Adipocyte (in vitro differentiated cells): ENCODE measurements at places on chromosomes 1 and 21.
A peak's percentile ranks its signal among the peaks of the same experiment; 100 is the strongest.

DNA sequence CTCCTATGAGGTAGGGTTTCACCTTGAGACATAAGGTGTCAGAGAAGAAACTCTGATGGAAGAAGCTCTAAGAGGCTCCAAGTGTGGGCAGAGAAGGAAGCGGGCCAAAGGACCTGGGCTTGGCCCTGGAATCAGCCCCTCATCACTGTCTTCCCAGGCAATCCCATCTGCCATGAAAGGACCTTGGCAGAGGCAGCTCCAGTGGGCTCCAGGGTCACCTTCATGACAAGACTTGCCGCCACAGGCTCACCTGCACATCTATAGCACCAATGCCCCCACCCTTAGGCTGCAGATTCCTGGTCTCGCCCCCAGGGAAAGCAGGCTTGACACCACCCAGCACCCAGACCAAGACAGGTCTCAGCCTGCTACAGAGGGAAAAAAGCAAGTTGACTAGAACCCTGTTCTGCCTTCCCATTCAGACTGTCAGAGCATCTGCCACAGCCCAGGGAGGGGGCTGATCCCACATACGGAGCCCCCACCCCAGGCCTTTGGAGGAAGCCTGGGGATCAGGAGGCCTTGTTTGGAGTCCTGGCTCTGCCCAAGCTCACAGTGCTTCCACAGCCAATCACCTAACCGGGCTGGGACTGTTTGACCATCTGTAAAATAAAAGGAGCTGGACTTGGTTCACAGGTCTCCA lies 490 bp upstream of the FAM110D start:
- DNase-seq: no peak

DNA sequence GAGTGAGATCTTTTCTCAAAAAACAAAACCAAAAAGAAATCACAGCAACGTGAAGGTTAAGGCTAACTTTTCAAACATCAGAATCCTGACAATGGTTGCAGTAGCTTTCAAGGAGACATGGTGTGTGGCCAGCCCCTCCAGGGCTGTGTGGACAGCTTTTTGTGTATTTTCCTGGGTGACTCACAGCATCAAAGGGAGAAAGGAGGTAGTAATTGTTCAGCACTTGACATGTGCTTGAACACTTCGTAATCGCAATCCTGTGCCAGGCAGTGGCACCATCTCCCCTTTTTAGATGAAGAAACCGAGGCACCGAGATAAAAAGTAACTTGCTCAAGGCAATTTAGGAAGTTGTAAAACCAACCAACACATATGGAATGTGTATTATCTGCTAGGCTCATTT lies 10.3 kb downstream of the NBL1 start:
- no peak for DNase-seq

GRCh38 chr21:44510508-44511218 lies 29.3 kb downstream of the KRTAP10-1 start:
- peak; percentile 55 for DNase-seq

DNA sequence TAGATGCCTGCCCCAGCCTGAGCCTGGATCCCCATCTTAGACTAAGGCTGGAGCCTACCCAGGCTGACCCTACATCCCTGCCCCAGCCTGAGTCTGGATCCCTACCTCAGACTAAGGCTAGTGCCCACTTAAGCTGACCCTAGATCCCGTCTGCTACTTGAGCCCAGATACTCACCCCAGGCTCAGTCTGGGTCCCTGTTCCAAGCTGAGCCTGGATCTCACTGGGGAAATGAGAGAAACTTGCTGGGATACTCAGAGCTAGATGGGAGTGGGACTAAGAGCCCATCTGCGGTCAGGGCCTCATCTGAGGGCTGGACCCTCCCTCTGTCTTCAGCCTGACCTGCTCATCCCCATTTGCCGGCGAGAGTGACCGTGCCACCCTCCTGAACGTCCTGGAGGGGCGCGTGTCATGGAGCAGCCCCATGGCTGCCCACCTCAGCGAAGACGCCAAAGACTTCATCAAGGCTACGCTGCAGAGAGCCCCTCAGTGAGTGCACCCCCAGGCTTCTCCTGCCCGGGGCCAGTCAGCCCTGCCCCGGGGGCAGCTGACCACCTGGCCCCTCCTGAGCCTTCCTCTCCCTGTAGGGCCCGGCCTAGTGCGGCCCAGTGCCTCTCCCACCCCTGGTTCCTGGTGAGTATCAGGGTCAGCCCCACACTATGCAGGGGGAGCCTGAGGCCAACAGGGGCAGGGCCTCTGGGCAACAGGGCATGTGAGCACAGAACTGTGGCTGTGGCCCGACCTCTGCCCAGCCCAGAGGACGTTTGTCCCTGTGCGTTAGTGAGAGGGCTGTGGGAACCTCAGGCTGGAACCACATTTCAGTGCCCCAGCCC lies 36.8 kb downstream of the TRIM11 start:
- no peak for DNase-seq

- peak; percentile 85 for DNase-seq
These were observed 43.5 kb downstream of the ALPL start for GRCh38 chr1:21552715-21553114.

DNA sequence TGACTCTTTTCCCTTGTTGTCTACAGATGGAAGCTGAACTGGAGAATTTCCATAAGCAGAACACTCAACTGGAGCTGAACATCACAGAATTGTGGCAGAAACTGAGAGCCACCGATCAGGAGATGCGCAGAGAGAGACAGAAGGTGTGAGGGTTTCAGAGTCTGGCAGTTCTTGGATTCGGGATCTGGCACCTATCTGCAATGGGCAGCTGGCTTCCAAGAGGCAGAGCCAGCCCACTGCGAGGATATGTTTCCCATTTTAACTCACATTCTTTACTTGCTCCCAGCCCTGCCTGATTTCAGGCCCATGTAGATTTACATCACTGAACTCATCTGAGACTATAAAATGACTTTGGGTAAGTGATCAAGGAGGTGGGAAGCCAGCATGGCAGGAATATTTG lies 37.3 kb upstream of the TMEM125 start:
- no peak for DNase-seq

DNA sequence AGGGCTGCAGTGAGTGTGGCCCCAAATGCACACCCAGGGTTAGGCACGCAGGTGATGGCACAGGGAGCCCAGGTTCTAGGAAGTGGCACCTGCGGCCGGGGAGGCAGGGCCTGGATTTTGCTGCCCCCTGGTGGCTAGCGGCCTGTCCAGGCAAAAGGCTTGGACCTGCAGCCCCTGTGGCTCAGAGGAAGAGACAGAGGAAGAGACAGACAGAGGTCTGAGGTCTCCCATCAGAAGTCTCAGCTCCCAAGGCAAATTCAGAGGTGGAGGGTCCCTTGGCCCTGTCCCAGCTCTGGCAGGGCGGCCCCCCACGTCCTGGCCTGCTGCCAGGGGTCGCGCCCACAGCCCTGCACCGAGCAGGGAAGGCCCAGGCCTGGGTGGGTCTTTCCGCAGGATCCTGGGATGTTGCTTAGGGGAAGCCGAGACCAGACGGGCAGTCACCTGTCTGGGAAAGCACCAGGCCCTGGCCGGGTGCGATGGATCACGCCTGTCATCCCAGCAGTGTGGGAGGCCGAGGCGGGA lies 8.0 kb upstream of the TNFRSF14 start:
- DNase-seq: peak; percentile 87

DNA sequence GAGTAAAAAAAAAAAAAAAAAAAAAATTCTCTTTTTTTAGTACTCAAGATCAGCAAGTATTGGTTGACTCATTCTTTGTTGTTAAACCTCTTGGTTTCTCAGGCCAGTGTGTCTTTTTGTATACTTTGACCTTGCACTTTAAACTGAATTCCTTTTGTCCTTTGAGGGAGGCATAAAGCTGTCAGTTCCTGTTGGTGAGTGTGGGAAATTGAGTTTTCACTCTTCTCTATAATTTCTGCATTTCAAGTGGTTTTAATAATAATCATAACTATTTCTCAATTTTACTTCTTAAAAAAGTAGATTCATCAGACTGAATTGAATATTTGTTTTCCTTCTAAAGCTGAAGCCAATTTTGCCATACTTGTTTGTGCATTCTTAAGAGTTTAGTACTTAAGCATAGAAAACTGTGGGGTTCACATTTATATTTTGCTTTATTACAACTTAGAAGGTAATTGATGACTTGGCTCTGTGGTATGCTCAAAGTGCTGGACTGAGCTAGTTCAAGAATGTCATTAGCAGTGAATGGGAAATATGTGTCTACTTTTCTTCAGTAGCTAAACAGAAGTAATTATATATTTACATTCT lies 43.4 kb downstream of the ITSN1 start:
- peak; percentile 76 for DNase-seq

DNA sequence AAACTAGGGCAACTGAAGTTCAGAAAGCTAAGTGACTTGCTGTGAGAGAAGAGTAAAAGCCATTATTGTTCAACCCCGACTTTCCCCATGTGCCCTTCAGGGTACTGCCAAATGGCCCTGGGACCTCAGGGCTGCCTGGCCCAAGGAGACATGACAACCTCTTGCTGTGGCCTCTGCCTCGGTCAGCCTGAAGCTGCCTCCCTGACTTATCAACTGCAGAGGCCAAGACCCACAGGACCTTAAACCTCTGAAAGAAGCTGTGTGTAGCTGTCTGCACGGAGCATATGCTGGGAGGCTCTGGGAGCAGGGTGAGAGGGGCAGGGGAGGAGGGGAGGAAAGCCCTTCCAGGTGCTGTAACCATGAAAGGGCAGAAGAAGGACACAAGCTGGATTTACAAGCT lies 35.9 kb downstream of the HMGB4 start:
- no peak for DNase-seq

- DNase-seq: no peak
These were observed 35.3 kb downstream of the MTF2 start for GRCh38 chr1:93114391-93114790.

- DNase-seq: peak; percentile 62
These were observed 74.6 kb downstream of the RGL1 start for GRCh38 chr1:183879494-183879893.

- no peak for DNase-seq
These were observed 102.4 kb downstream of the PTGER3 start for GRCh38 chr1:70945251-70945650.

DNA sequence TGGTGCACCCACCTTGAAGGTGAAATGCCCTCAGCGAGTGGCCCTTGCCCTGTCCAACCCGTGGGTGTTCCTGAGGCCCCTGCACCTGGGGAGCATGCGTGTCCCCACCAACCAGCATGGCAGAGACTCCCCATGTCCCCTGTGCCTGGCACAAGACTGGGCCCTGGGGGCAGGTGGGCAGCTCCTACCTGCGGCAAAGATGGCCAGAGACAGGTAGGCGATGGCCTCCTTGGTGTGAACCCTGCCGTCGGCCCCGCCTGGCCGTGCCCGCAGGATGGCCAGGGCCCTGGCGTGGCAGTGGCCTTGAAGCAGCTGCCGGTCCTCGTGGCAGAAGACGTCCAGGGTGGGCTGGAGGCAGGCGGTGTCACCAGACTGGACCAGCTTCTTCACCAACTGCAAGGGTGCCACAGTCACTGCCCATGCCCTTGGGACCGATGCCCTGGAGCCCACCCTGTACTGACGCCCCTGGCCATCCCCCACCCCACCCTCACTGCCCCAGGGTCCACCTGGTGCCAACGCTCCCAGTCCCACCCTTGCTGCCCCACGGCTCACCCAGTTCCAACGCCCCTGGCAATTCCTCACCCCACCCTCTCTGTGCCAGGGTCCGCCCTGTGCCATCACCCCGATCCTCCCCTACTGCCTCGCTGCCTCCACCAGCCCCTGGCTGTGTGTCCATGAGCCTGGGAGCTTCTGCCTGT lies 15.7 kb downstream of the TTC34 start:
- no peak for DNase-seq

GRCh38 chr1:33231166-33231565 lies 25.1 kb upstream of the ZNF362 start:
- DNase-seq: peak; percentile 54

- DNase-seq: no peak
These were observed 3.8 kb downstream of the LEMD1 start for GRCh38 chr1:205417870-205418635.

DNA sequence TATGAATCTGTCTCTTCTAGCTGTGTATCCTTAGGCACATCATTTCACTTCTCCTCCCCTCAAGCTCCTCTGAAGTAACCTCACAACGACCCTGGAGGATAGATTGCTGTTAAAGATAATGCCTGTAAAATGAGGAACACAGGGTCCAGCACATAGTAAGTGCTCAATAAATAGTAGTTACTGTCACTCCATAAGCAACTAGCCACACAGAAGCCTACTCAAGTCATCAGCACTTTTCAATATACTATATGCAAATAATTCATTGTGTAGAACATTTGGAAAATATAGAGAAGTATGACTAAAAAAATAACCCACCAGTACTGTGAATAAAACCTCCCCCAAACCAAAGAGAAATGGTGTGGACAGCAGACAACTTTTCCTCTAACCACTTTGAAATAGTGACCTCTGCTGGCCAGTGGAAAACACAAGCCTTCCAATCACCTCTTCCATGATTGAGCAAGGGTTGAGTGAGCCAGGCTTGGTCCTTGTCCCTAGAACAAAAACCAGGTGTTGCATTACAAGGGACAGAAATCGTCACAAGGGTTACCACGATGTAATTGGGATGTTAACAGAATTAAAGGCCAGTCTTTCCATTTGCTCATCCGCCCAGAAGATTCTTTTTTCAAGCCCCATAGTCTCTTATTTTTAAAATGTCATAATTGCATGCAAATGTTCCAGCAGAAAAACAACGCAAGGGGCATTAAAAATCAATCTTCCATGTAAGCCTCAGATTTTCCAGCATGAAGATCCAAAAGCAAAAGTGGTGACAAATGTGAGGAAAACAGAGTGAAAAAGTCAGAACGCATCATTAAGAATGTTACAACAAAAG lies 15.7 kb upstream of the GLIS1 start:
- DNase-seq: peak; percentile 93

DNA sequence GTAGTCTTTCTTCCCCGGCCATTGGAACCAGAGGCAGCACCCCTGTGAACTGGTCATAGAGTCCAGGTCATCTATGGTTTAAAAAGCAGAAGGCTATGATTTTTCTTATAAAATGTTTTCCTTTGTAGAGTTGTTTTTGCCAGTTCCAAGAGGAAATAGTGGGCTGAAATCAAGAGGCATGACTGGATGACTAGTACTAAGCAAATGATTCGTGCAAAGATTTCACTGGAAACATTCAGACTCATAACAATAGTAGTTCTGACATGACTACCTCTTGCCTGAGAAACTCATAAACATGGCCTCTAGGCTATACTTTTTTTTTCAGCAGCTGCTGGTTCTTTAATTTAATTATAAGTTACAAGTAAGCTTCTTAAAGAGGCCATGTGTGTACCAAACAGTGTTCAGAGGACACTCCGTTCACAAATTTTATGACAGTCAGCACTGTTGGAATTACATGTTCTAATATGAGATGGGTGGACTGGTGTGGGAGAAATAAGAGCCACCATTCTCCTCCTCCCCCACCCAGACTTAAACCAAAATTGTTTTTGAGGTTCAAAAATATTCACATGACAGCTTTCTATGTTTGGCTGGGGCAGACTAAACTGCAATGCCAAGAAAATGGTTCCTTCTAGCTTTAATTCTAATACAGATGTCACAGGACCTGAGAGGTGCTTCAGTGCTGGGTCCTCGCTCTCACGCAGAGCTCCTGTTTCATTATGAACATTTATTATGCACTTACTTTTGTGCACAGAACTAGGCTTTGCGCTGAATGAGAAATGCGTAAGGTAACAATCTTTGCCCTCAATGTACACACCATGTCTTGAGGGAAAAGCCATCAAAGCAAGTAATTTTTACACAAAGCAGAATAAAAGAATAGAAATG lies 147.5 kb downstream of the ZC3H11B start:
- peak; percentile 59 for DNase-seq
